Kidney (tissue), 22 donors: ENCODE measurements at places on chromosomes 5 and 9. TPM values are rescaled to one million over a fixed set of nuclear protein-coding genes. Genes with fewer than 3 reads are reported as not detected.

GRCh38 chr5:118580949-118581348 is 407.4 kb downstream of the DTWD2 start:
- no peaks in the 10 kb centered on the region for H3K4me1 ChIP-seq
- DNase-seq: no peak
- no peak overlapping the region for H3K27ac ChIP-seq
- H3K36me3 ChIP-seq: no peaks in the 10 kb centered on the region
- H3K27me3 ChIP-seq: no peaks in the 10 kb centered on the region
- H3K4me3 ChIP-seq: no peak overlapping the region

DNA sequence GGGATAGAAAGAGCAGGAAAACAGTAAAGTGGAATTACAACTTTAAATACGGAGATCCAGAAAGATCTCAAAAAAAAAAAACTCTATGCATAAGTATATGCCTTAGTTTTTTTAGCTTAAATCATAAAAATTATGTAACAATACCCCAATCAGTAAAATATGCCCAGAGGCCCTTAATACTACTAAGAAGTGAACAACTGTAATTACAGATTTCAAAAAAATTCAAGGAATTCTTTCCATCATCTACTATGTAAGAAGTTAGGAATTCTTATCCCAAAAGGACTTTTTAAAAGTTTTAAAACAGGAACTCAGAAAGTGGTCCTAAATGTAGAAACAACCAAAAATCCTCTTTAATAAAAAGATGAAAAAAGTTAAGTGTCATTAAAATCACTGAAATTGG is 111.3 kb downstream of the SSBP2 start:
- no peak for DNase-seq
- no peak overlapping the region for H3K27ac ChIP-seq
- H3K4me3 ChIP-seq: no peak overlapping the region
- H3K36me3 ChIP-seq: no peaks in the 10 kb centered on the region
- H3K4me1 ChIP-seq: no peaks in the 10 kb centered on the region

- H3K4me3 ChIP-seq: peak within 1 kb of the TSS; percentile 89
- no peaks in the 10 kb centered on the region for H3K4me1 ChIP-seq
- DNase-seq: peak; percentile 90
- peak within 1 kb of the TSS; percentile 88 for H3K27ac ChIP-seq
Measured at GRCh38 chr5:76818844-76819831, at the start of gene F2RL1. TSS of gene F2RL1 (plus strand) at chr5:76819030. CDS start at chr5:76819183, 153 bp downstream.

DNA sequence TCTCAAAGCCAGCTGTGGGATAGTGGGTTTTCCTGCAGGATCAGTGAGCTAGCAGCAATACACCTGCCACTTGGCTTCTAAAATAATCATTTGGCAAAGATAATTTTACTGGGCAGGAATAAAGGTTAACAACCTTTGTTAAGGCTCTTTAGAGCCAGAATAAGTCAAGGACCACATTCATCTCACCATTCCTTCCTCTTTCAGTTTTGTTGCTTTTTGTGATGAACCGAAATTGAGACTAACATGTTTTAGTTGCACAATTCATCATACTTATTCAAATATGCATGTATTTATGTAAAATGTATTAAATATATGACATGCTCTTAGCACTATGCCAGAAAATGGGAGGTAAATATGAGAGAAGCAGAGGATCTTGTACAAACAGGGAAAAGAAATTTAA is 824.4 kb upstream of the TYRP1 start:
- H3K36me3 ChIP-seq: no peaks in the 10 kb centered on the region
- H3K27ac ChIP-seq: no peak overlapping the region
- H3K27me3 ChIP-seq: no peaks in the 10 kb centered on the region
- H3K4me3 ChIP-seq: no peak overlapping the region
- H3K4me1 ChIP-seq: no peaks in the 10 kb centered on the region

DNA sequence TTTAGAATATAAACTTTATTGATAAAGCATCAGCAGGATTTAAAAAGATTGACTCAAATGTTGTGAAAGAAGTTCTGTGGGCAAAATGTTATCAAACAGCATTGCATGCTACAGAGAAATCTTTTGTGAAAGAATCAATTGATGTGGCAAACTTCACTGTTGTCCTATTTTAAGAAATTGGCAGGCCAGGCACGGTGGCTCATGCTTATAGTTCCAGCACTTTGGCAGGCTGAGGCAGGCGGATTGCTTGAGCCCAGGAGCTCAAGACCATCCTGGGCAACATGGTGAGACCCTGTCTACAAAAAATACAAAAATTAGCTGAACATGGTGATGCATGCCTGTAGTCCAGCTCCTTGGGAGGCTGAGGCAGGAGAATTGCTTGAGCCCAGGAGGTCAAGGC is 17.4 kb downstream of the ZBTB43 start:
- no peak overlapping the region for H3K27ac ChIP-seq
- H3K36me3 ChIP-seq: peaks cover 10% of the 10 kb centered on the region
- H3K4me3 ChIP-seq: no peak overlapping the region
- no peak for DNase-seq
- no peaks in the 10 kb centered on the region for H3K4me1 ChIP-seq

- no peak overlapping the region for H3K4me3 ChIP-seq
- H3K4me1 ChIP-seq: no peaks in the 10 kb centered on the region
- peaks cover 7% of the 10 kb centered on the region for H3K36me3 ChIP-seq
- no peak overlapping the region for H3K27ac ChIP-seq
Measured at GRCh38 chr9:129849901-129850300, 14.6 kb downstream of the USP20 start.

DNA sequence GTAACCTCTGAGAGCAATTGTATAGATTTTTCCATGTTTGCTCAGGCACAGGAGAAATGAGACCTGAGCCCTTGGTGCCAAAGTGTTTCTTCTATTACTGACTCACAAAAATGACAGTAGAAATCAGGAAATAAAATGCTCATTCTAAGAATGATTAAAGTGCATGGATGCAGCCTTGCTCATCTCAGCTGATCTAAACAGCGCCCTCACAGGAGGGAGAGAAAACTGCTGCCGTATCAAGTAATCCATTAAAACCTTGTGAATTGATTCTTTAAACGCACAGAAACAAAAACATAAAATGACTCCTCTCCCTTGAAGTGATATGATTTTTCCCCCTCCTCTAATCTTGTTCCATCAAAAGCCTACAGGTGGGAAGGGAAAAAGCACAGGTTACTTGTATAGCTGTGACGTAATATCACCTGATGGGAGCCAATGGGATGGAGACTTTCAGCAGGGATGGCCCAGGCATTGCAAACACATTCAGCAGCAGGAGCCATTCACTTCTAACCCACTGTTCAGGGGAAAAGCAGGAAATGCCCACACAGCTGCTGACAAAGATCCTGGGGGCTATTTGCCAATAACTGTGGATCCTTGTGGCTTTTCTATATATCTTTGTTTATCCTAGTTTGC is 76.7 kb downstream of the PLCXD3 start:
- no peaks in the 10 kb centered on the region for H3K36me3 ChIP-seq
- no peaks in the 10 kb centered on the region for H3K4me1 ChIP-seq
- no peaks in the 10 kb centered on the region for H3K27me3 ChIP-seq
- H3K4me3 ChIP-seq: no peak overlapping the region

DNA sequence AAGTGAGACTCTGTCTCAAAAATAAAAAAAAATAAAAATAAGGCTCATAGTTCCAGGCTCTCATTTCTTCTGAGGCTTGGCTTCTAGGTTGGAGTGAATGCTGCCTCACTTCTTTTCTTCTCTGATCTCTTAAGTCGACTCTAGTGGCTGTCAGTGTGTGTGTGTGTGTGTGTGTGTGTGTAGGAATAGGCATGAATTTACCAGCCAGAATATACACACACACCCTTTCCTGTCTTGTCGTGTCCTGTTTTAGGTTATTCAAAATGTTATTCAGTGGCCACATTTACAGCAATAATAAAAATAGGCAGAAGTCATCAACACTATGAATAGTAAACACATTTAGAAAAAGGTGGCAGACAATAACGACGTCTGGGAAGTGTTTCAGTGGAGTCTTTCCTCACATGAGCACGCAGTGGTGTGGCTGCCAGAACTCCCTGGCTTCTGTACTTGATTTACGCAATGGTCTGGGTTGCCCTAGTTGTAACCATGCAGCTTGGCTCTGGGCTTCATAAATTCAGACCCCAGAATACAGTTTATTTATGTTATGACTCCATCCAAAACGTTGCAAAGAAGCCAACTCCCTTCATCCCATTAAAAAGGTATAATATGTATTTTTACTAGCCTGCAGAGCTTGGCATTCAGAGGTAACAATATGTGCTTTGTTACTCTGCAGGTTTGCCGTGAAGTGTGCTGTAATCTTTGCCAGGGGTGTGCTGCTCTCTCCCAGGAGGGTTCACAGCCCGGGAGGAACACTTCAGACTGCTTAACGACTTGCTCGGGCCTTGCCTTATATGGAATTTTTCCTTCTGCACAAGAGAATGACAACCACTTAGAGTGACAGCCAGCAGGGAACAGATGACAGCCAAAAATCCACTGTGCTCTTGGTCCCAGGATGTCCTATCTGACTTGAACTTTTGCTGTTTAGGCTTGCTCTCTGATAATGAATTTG is 34.4 kb upstream of the PALM2AKAP2 start:
- no peaks in the 10 kb centered on the region for H3K36me3 ChIP-seq
- no peak overlapping the region for H3K4me3 ChIP-seq
- no peaks in the 10 kb centered on the region for H3K27me3 ChIP-seq
- peak; percentile 81 for DNase-seq
- no peaks in the 10 kb centered on the region for H3K4me1 ChIP-seq

GRCh38 chr9:136527721-136528710 is 17.8 kb downstream of the NOTCH1 start:
- H3K4me3 ChIP-seq: no peak overlapping the region
- H3K27ac ChIP-seq: peak overlapping the region; percentile 17
- no peak for DNase-seq
- H3K4me1 ChIP-seq: peaks cover 12% of the 10 kb centered on the region
- no peaks in the 10 kb centered on the region for H3K27me3 ChIP-seq

GRCh38 chr9:127113191-127113972 is 9.1 kb downstream of the ANGPTL2 start:
- H3K4me1 ChIP-seq: no peaks in the 10 kb centered on the region
- H3K36me3 ChIP-seq: no peaks in the 10 kb centered on the region

DNA sequence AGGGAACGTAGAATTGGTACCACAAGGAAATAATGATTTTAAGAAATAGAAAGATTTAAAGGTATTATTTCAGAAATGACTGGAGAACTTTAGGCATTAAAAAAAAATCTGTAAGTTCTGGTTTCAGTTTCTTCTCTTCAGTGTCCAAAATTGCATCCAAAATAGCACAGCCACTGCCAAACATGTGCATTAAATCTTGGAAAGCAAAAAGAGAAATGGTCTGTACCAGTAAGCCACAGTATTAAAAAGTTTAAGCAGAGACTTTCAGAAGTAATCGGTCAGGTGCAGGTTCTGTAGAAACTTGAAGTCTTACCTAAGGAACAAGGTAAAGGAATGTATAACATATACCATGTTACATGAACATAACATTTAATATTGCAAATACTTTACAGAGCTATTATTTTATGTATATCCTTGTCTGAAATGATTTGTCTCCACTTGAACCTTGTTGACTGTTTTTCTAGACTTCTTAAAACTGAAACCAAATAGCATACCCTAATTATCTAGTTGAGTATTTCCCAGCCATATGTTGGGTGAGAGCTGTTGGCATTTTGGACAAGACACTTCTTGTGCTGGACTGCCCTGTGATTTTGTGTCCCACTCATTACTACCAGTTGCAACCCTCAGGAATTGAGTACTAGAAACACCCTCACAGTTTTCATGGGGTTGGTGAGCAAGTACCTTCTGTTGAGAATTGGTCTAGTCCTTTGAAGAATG is 32.1 kb downstream of the NIPBL start:
- H3K4me3 ChIP-seq: no peak overlapping the region
- H3K4me1 ChIP-seq: no peaks in the 10 kb centered on the region
- H3K27ac ChIP-seq: no peak overlapping the region
- H3K27me3 ChIP-seq: no peaks in the 10 kb centered on the region
- H3K36me3 ChIP-seq: no peaks in the 10 kb centered on the region
- DNase-seq: no peak

GRCh38 chr9:113628621-113629020 is 165.1 kb downstream of the RGS3 start:
- DNase-seq: no peak
- no peak overlapping the region for H3K27ac ChIP-seq
- no peaks in the 10 kb centered on the region for H3K36me3 ChIP-seq
- H3K4me3 ChIP-seq: no peak overlapping the region
- H3K4me1 ChIP-seq: no peaks in the 10 kb centered on the region

DNA sequence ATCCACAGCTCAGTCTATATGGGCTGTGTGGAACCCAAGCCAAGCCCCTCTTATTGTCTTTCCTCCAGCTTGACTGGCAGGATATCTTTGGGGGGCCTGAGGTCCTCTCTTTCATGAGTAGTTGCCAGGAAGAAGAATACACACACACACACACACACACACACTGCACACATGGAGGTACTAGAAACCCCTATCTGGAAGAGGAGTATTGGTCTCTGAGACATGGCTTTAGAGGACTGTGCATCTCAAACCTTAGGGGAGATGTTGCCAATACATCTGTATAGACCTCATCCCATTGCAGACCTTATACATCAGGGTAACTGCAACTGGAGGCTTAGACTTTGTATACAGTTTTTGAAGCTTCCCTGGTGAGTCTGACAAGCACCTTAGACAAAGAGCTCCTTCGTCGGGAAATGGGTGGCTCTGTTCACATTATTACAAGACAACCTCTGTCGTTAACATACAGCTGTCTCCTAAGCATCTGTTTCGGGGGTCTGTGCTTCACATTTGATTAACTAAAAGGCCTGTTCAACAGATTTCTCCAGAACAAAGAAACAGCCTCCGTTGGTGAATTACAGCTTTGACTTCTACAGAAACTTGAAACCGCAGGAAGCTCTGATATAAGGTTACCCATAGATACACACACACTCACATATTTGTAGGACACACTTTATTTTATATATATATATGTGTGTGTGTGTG is 5.5 kb upstream of the ENTREP1 start:
- H3K4me3 ChIP-seq: no peak overlapping the region
- no peaks in the 10 kb centered on the region for H3K4me1 ChIP-seq
- DNase-seq: no peak
- no peak overlapping the region for H3K27ac ChIP-seq

- H3K27ac ChIP-seq: no peak overlapping the region
- H3K27me3 ChIP-seq: no peaks in the 10 kb centered on the region
- H3K36me3 ChIP-seq: no peaks in the 10 kb centered on the region
- no peak for DNase-seq
- H3K4me3 ChIP-seq: no peak overlapping the region
- no peaks in the 10 kb centered on the region for H3K4me1 ChIP-seq
Measured at GRCh38 chr5:51495672-51496071, 112.4 kb downstream of the ISL1 start.

GRCh38 chr5:54678737-54679136 is 161.2 kb downstream of the SNX18 start:
- no peak overlapping the region for H3K4me3 ChIP-seq
- no peak for DNase-seq
- no peak overlapping the region for H3K27ac ChIP-seq
- no peaks in the 10 kb centered on the region for H3K27me3 ChIP-seq

Gene PCDHA1
- total RNA-seq: 0.13 TPM

Gene BTNL3
- not detected for total RNA-seq

Gene TYRP1
- total RNA-seq: 0.41 TPM

Gene CTNNAL1
- 38.6 TPM for total RNA-seq

Gene ADAMTS12
- 2.0 TPM for total RNA-seq
